ENCODE measurements at places on chromosomes 5 and 9. TPM values are rescaled to one million over a fixed set of nuclear protein-coding genes. Genes with fewer than 3 reads are reported as not detected.

PCDHB16 gene
- 2.9 TPM for total RNA-seq

IFNA8 gene
- total RNA-seq, result not detected

KIF24 gene
- 0.57 TPM for total RNA-seq

SLC36A3 gene
- total RNA-seq, result not detected

FAM151B gene
- total RNA-seq, result 3.4 TPM

ZDHHC11 gene
- 1.5 TPM for total RNA-seq

EQTN gene
- 1.1 TPM for total RNA-seq

PAEP gene
- not detected for total RNA-seq

ADAMTS16 gene
- 0.94 TPM for total RNA-seq

FEM1C gene
- total RNA-seq, result 27.1 TPM

SLC6A18 gene
- total RNA-seq, result not detected

PCDHA13 gene
- 0.94 TPM for total RNA-seq

BTNL8 gene
- total RNA-seq, result not detected

IGIP gene
- total RNA-seq, result 21.7 TPM

SPOCK1 gene
- total RNA-seq, result 70.5 TPM

ZBED3 gene
- total RNA-seq, result 29.5 TPM

TAF11L10 gene
- total RNA-seq, result not detected

TRPM6 gene
- 1.9 TPM for total RNA-seq

CCNJL gene
- 0.17 TPM for total RNA-seq

MCCC2 gene
- 64.3 TPM for total RNA-seq

OR13C4 gene
- not detected for total RNA-seq

HAND1 gene
- total RNA-seq, result not detected

KCNV2 gene
- not detected for total RNA-seq

FOXD4L4 gene
- total RNA-seq, result not detected

TAS2R1 gene
- not detected for total RNA-seq

SPATA31D4 gene
- total RNA-seq, result not detected

PRSS3 gene
- total RNA-seq, result not detected

SUSD3 gene
- not detected for total RNA-seq

SGCD gene
- 5.7 TPM for total RNA-seq

MZB1 gene
- 2.1 TPM for total RNA-seq

KIAA0825 gene
- total RNA-seq, result 5.8 TPM

TRIM7 gene
- total RNA-seq, result 3.4 TPM

MYOZ3 gene
- total RNA-seq, result 0.22 TPM

FOXD4L5 gene
- total RNA-seq, result not detected

S1PR3 gene
- total RNA-seq, result 22.1 TPM

SEMA4D gene
- 9.0 TPM for total RNA-seq

CNTFR gene
- 42.7 TPM for total RNA-seq

WDR38 gene
- total RNA-seq, result not detected

SKP2 gene
- 13.4 TPM for total RNA-seq

ERCC6L2 gene
- total RNA-seq, result 50.7 TPM

IFNA21 gene
- total RNA-seq, result not detected

FNIP1 gene
- total RNA-seq, result 90.8 TPM

SOWAHA gene
- 0.75 TPM for total RNA-seq

GPR151 gene
- total RNA-seq, result not detected

PRDM9 gene
- total RNA-seq, result not detected

ARID3C gene
- not detected for total RNA-seq

TMOD1 gene
- total RNA-seq, result 11.7 TPM

MLLT3 gene
- 11.5 TPM for total RNA-seq

KCNIP1 gene
- not detected for total RNA-seq

ZBTB34 gene
- 16.5 TPM for total RNA-seq

GPX8 gene
- 19.7 TPM for total RNA-seq

GMCL2 gene
- not detected for total RNA-seq

LRRC70 gene
- 8.6 TPM for total RNA-seq
